Stimulated activated CD8-positive, alpha-beta memory T cell treated with anti-CD3 and anti-CD28 coated beads, Interleukin-4, amount 100 ng/mL, for 24 hours (primary cell): ENCODE measurements at places on chromosomes 12 and 14.

DNA sequence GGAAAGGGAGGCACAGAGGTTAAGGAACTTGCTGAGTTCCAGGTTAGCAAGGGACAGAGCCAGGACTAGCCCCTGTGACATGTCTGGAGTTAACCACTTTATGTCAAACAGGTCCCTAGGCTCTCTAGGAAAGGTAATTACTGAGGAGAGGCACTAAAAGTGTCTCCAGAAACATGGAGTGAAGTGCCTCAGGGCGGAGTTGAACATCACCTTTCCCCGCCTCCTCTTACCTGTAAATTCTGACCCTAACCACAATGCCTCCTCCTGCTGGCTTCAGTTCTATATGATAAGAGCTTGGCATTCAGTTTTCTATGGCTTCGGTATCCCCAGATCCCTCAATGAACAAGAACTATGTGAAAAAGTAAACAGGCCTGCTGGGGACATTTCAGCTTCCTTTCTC lies 18.1 kb downstream of the RPH3A start:
- DNase-seq: no peak

- DNase-seq: no peak
Measured at GRCh38 chr14:77869340-77869739, 69.4 kb downstream of the ADCK1 start.

DNA sequence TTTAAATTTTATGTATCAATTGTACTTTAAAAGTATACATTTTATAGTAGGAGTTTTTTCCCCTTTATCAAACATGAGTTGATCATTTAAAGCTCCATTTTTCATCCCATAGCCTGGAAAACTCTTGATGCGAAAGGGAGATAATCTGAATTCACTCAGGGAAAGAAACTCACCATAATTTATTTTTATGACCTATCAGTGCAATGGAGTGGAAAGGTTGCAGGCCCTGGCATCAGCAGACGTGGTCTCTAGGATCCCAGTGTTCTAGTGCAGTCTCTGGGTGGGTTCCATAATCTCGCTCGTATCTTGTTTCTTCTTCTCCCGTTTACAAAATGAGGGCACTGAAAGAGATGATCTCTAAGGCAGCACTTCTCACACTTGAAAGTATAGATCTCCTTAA lies 85.0 kb downstream of the PTGER2 start:
- no peak for DNase-seq

DNA sequence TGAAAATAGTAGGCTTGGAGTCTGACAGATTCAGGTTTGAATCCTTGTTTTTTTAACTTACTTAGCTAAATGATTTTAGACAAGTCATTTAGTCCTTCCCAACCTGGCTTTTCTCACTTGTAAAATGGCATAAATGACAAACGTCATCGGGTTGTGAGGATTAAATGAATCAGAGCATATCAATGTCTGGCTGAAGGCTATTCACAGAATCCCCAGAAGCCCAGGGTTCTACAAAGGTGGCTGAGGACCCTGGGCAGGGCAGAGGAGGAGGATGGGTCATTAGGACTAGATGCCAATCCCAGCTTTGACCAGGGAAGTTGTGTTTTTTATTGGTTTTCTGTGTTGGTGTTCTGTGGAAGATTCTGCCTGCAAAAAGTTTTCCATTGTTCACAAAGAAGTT lies 7.6 kb upstream of the PTPRB start:
- DNase-seq: no peak

GRCh38 chr12:77001276-77001675 lies 64.1 kb downstream of the E2F7 start:
- DNase-seq: no peak

- DNase-seq: no peak
Measured at GRCh38 chr12:26177283-26177682, 18.1 kb upstream of the SSPN start.

DNA sequence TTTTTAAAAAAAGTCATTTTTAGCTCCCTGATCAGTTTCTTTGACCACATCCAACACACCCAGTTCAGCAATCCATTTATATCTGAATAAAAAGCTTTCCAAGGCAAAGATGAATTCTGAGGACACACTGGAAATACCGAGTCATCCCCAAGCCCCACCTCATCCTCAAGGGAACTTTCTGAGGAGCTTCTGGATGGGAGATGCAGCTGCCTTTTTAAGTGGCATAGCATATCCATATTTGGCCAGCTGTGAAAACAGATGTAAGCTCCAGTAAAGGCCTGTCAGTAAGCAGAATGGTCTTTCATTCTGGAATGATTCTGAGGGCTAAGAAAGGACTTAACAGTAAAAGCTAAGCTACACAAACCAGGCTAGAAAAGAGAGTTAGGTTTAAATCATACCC lies 18.4 kb downstream of the ZFYVE1 start:
- no peak for DNase-seq

- no peak for DNase-seq
Measured at GRCh38 chr14:50319293-50319692, 7.2 kb downstream of the DMAC2L start.

DNA sequence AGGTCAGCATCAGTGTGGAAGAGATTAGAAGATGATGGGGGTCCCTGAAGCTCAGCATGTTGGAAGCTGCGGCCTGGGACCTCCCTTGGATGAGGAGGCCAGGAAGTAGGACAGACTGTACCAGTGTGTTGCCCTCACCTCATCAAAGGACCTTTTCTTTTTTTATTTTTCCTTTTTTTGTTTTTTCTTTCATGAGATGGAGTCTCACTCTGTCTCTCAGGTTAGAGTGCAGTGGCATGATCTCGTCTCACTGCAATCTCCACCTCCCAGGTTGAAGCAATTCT lies 16.4 kb upstream of the FAM222A start:
- DNase-seq: no peak

DNA sequence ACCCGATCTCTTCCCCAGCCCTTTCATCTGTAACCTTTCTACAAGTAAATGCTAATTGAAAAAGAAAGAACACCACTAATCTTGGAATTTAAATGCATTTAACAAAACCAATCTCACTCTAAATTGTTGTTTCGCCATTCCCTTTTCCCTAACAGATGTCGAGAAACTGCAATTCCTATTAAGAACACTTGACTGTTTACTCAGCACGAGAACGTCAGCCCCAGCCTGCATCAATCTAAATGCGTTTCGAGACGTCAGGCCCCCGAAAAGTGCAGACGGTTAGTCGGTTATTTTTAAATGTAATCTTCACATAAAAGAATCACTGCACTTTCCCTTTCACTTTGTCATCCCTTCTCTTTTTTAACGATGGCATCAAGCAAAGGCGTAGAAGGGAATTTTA lies 837.6 kb downstream of the VRK1 start:
- DNase-seq: no peak

DNA sequence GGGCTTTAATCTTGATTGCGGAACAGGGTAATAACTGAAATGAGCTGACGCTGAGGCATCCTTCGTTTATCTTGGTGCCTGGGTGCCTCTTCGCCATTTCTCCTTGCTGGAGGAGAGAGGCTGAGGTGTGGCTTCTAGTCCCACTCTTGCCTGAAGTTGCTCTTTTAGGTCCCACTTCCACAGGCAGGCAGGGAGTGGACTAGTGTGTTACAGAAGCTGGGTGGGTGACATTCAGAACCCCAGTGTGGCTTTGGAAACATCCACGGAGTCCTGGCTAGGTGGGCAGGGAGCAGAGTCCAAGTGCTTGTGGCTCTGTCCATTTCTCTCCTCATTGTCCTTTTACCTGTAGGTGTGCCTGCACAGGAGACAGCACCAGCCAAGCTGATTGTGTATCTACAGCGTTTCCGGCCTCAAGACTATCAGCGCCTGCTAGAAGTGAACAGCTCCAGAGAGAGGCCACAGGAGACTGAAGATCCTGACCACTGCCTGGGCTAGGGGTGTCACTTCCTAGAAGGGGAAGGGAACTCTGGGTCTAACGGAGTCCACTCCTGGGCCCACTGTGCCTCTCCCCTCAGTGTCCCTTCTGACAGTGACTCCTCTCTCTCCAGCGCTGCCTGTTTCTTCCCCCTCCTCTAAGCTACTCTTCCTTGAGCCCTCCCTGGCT lies 2.4 kb downstream of the THTPA start:
- DNase-seq: no peak

DNA sequence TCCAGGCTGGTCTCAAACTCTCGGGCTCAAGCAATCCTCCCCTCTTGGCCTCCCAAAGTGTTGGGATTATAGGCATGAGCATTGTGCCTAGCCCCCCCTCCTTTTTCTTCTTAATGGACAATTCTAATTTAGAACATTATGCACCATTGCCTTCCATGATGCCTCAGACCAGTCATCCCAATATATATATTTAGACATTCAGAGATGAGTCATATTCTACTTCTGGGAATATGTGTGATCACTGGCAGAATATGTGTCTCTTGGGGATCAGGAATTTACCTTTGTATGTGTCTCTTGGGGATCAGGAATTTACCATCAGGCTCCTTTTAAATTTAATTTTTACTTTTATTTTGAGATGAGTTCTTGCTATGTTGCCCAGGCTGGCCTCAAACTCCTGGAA lies 7.5 kb upstream of the CCDC177 start:
- DNase-seq: no peak

DNA sequence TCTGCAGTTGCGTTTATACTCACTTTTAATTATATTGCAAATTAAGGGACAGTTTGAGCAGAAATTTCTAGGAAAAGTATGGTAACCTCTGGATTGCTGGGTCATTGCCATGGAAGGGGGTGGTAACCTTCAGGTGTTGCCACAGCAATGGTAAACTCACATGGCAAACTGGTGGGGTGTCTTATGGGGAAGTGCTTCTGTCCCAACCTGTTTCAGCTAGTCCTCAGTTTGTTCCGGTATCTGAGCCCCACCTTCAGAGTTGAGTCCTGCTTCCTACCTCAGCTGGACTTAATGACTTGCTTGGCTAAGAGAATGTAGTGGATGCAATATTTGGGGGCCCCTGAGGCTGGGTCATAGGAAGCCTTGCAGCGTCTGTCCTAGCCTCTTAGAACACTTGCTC lies 7.3 kb upstream of the CLMN start:
- no peak for DNase-seq

DNA sequence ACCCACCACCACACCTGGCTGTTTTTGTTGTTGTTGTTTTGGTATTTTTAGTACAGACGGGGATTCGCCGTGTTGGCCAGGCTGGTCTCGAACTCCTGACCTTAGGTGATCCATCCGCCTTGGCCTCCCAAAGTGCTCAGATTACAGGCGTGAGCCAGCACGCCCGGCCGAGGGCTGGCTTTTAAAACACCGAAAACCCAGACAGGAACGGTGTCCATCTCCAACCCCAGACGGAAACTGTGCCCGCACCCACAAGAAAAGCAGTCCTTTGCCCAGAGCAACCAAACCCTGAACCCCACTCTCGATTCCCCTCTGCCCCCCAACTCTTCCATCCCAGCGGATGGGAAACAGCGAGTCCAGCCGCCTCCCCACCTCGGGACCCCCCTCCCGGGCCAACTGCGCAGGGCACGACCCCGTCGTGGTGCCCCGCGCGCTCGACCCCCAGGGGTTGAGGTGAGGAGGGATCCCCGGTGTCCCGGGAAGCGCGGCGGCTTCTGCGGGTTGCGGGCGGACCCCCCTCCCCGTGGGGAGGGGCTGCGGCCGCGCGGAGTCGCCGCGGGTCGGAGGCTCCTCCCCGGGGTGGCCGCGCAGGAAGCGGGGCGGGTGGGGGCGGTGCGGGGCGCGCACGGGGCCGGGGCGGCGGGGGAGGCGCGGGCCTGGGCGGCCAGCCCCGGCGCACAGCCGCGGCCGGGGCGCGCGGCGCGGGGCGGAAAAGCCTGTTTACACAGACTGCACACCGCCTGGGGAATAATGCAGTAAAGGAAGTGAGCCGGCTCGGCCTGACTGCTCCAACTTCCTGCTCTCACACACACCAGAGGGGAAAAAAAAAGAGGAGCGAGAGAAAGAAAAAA lies at the start of gene ELK3:
TSS of gene ELK3 (plus strand) at position 651 of the 851 bp plus-strand sequence.
- DNase-seq: peak; percentile 50

GRCh38 chr12:110123919-110124268 lies 263 bp upstream of the IFT81 start:
- no peak for DNase-seq
